G401 (cell line): ENCODE measurements at places on chromosomes 1 and 21. TPM values are rescaled to one million over a fixed set of nuclear protein-coding genes. Genes with fewer than 3 reads are reported as not detected.

Gene KCNAB2
- 0.71 and 1.8 TPM in 2 replicates for total RNA-seq

DNA sequence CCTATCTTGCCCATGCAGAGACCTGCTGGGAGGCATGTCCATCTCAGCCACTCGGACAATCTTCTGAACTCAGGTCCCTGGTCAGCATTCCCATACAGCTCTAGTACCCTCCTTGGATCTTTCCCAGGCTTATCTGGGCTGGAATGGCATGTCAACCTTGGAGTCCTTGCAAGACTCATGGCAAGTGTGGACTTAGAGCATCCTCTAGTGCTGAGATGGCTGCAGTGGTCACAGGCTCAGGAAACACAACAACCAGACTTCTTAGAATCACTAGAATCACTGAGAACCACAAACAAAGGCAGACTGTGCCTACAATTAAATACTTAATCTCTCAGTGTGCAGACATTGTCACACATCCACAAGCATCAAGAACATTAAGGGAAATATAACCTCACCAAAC, 73.1 kb upstream of the TSHB start:
- DNase-seq: no peak

DNA sequence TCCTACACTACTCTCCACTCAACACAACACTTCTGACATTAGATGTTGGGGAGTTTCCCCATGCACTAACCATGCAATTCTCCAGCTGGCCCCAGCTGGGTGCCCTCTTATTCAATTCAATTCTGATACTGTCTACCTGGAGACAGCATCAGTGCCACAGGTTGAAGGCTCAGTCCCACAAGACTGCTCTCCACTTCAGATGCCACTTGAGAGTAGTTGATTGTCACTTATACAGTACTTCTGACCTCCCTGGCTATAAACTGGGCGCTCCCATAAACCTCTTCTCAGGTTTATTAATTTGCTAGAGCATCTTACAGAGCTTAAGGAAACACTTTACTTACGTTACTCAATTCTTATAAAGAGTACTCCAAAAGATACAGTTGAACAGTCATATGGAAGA, 442.3 kb downstream of the LRRIQ3 start:
- DNase-seq: no peak

Gene RIIAD1
- total RNA-seq: not detected in 2 replicates

DNA sequence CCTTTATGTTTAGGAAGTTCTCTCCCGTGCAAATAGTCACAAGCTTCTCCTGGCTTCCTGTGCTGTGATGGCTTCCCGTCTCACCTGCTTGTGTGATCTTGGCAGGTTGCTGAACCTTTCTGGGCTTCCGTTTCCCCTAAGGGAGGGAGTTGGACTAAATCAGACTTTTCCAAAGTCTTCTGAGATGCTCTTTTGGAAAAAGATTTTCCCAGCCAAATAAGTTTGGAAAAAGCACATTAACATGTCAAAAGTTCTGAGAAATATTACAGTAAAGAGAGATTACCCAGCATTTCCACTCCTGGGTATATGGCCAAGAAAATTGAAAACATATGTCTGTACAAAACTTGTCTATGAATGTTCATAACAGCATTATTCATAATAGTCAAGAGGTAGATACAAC, 36.0 kb upstream of the TENT5C start:
- no peak for DNase-seq

Gene CDC20
- 263 and 289 TPM in 2 replicates for total RNA-seq

Gene PSRC1
- total RNA-seq: 46.8 and 58.2 TPM in 2 replicates

GRCh38 chr21:42309753-42310213, 5.4 kb downstream of the TFF3 start:
- peak; percentile 32 for DNase-seq
